ENCODE measurements at places on chromosomes 6 and 20.

- no peak for DNase-seq
Measured at GRCh38 chr20:34689486-34689885, 12.6 kb upstream of the PIGU start.

DNA sequence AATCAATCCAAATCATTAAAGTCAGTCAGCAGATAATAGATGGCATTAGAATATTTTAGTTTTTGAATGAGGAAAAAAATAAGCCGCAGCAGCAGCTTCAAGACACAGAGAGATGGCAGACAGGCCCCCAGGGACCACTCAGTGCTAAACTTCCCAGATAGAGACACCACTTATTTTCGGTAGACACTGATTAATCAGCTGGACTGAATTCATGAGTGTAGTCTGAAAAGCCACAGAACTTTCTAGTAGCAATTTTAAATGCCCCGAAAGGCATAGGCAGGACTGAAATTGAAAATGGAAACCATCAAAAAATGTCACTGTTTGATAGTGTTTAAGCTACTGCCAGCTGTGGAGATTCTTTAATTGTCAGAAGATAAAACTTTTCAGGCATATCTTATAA lies 3.1 kb upstream of the CLDN20 start:
- no peak for DNase-seq

- DNase-seq: peak; percentile 81
Measured at GRCh38 chr6:32885698-32886286, 31.8 kb downstream of the PSMB9 start.

DNA sequence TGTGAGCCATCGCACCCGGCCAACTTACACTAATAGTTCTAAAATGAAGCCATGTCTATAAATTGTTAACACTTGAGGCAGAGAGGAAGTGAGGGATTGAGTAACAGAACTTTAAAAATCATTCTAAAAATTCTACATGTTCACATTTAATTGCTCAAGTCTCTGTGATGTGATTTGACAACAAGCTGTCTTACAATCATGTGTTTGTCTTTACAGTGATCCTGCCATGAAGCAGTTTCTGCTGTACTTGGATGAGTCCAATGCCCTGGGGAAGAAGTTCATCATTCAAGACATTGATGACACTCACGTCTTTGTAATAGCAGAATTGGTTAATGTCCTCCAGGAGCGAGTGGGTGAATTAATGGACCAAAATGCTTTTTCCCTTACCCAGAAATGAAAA lies 23.6 kb downstream of the GTF2H5 start:
- DNase-seq: no peak

DNA sequence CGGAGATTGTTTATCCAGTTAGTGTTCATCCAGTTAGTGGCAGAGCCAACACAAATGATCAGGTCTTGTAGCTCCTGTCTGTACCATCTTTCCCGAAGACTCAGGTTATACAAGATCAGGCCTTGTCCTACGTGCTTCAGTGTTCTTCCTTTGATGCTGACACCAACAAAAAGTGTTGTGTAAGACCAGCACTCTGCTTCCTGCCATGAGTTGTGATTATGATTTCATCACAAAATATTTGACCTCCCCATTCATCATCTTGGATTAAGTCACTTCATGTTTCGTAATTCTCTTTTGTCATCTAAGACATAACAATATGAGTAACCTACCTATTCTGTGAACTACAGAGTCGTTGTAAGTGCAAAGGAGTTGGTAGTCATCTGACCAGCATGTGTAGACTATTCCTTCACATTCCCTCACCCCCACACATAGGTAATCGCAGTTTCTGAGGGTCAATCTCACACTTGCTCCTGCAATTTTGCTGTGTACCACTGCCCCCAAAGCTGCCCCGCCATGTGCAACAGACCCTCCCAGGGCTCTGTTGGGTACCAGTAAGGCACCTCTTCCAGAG lies 135.6 kb upstream of the SLC22A23 start:
- no peak for DNase-seq

DNA sequence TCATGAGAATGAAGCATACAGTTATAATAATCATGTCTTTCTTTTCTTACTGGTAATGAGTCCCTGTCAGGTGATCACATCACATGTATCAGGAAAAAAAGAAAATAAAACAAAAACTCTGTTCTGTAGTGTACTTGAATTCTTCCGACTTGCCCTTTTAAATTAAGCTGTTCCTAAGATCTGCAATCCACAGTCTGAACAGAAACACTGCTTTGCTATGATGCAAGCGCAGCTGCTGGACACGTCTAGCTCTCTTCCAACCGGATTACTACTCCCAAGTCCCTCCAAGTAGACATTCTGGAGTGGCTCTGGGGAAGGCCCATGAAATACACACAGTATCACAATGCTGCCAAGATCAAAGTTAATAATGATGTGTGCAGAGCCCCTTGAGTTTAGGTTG lies 83.7 kb downstream of the FYN start:
- DNase-seq: no peak

DNA sequence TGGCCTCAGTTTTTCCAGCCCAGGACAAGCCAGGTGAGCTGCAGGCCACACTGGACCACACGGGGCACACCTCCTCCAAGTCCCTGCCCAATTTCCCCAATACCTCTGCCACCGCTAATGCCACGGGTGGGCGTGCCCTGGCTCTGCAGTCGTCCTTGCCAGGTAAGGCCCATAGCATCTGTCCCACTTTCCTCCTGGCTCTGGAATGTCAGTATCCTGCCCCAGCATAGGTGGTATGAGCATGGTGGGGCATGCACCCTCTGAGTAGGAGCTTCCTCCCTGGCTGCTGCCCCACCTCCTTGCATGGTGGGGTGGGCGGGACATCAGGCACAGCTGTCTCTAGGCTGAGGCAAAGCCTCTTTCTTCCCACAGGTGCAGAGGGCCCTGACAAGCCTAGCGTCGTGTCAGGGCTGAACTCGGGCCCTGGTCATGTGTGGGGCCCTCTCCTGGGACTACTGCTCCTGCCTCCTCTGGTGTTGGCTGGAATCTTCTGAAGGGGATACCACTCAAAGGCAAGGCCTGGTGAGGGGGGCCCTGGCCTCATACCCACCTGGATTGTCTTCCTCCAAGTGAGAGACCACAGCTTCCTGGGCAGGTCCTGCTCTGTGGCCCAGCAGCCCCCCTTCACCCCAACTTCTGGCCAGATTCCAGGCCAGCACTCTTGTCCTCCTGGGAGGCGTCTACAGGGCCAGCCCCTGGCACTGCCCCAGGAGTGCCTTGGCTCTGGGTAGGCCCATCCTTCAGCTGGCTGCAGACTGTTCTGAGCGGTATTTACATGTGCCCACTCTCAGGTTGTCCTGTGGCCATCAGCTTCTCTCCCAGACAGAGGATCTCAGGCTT lies 9.1 kb downstream of the PI16 start:
- peak; percentile 68 for DNase-seq

- DNase-seq: no peak
Measured at GRCh38 chr6:1047981-1048541, 263.8 kb upstream of the FOXQ1 start.

DNA sequence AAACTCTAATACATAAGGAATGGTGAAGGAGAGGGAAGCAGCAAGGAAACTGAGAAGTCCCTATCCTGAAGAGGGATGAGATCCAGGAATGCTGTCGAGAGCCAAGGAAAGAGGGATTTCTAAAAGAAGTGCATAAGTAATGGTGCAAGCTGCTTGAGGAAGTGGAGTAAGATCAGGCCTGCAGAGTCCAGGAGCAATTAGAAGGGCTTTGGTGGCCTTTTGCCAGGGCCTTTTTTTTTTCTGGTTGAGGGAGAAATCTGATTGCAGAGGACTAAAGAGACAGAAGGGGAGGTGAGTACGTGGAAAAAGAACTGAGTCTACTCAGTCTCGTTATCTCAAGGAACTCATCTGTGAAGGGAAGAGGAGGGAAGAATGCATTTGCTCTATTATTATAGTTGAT lies 396.2 kb downstream of the UTRN start:
- no peak for DNase-seq

DNA sequence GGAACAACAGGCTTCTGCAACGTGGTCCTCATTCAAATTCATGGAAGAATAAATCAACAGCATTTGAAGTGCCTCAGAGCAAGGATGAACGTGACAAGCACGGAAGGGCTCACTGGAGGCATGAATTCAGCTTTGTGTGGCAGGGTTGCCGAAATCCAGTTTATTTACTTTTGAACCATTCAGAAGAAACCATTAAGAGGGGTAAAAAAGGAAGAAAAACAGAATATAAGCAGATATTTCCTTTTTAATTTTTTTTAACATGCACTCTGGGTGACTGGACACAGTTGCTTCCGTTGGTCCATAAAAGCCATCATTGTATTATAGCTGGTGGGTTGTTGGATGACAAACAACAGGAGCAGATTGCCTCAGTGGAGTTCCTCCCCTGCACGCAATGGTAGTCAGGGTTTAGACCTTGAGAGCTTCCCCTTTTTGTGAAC lies 17.3 kb upstream of the SNRPB2 start:
- DNase-seq: no peak
